ENCODE measurements at places on chromosomes 4 and X.

GRCh38 chr4:108567831-108568230 is 52.5 kb upstream of the RPL34 start:
- no peak for DNase-seq

DNA sequence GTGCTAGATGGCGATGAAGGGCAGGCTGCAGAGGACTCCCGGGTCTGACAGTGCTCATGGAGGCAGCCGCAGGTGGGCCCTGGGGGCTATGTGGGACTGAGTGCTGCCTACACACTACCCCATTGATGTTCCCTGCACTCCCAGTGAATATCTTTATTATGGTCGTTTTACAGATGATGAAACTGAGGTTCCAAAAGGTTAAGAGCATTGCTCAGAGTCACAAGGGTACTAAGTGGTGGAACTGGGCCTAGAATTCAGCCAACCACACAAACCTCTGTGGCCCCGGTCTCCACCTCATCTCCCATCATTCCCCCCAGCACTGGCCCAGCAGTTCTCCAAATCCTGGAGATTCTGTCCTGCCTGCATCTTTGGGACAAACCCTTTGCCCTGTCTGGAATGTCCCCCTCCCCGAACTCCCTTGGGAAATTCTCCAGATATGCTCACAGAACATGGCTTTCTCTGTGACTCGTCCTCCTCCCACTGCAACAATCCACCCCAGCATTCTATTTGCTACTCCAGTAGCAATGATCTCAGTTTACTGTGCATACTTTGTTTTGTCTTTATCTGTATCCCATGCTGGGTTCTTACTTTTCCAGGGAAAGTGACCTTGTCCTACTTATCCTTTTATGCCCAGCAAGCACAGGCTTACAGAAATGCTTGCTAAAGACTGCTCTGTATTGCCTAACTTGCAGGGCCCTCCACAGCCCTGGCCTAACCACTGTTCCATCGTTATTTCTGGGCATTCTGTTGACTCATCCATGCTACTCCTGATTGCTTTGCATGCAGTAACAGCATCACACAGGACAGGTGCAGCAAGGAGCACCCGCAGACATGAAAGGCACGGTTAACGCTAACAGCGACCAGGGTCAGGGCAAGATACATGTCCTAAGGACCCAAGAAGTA is 14.0 kb downstream of the PNMA6F start:
- DNase-seq: no peak

DNA sequence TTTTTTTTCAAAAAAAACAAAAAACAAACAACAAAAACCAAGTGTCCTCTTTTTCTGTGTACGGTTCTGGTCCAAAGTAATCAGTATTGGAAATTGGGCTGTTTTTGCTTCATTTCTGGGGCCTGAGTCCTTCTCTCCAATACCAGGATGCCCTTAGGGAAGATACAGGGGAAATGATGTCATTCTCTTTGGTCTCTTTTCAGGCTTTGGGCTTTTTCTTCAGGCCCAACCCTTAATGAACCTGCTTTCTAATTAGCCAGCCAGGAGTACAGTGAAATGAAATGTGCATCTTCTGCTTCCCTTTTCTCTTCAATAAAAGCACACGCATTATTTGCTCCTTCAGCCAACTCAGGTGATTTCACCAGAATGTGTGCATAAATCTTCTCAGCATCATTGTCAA is 52.6 kb upstream of the RBPJ start:
- DNase-seq: no peak

- no peak for DNase-seq
Observed at GRCh38 chr4:37760840-37761239, 65.6 kb upstream of the PGM2 start.

- DNase-seq: no peak
Observed at GRCh38 chr4:142291299-142292050, 554.6 kb downstream of the INPP4B start.

DNA sequence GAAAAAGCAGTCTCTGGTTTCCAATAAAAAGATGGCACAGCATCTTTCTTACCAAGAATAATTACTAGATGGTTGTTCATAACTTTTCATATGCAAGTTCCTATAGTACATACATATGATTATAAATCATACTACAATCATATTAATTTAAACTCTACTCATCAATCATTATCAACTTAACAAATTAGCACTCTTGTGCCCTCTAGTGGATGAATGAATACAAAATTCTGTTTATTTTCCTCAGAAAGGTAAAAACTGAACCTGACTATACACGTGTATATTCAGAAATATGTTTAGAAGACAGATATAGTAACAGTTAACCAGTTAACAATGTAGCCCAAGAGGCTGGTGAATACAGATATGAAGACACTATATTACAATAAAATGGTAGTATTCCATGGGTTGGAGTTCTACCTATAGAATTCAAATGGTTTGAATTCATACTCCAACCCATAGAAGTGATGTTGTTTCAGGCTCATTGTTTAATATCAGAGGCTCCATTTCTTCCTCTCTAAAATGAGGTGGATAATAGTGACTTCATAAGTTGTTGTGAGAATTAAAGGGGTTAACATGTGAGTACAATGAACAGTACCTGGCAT is 100.0 kb downstream of the ADAMTS3 start:
- no peak for DNase-seq

DNA sequence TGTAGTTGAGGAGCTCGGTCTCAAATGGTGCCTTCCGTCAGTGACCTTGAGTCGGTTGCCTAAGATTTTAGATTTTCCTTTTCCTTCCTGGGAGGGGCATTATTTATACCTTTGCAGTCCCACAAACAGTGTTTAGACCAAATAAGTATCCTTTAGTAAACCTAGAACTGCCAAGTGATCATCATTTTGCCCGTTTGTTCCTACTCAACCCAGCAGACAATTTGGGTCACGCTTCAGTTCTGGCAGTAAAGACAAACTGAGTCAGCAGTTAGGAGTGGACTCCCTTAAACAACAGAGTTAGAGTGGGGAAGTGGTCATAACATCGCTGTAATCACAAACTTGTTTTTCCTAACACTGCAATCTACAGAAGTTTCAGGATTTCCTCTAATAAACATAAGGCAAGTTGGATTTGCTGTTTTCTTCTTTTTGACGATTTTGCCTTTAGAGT is 777 bp upstream of the WDFY3 start:
- no peak for DNase-seq

- DNase-seq: no peak
Observed at GRCh38 chrX:137031517-137032340, 2.1 kb downstream of the GPR101 start.

GRCh38 chr4:93732509-93732908 is 96.0 kb upstream of the ATOH1 start:
- DNase-seq: no peak
